Esophagus (tissue), 2 donors: ENCODE measurements at places on chromosomes 1 and 21. TPM values are rescaled to one million over a fixed set of nuclear protein-coding genes. Genes with fewer than 3 reads are reported as not detected.

Gene PALMD
- 35.9 TPM for polyA plus RNA-seq

Gene NMNAT2
- 0.12 TPM for polyA plus RNA-seq

Gene KCND3
- 1.6 TPM for polyA plus RNA-seq

Gene CASQ1
- 0.14 TPM for polyA plus RNA-seq

Gene FRRS1
- 5.2 TPM for polyA plus RNA-seq

Gene PPIAL4G
- 0.02 TPM for polyA plus RNA-seq

Gene HCRTR1
- not detected for polyA plus RNA-seq

Gene TENT5C
- 0.29 TPM for polyA plus RNA-seq

Gene GABPA
- 5.8 TPM for polyA plus RNA-seq

Gene SELL
- 0.22 TPM for polyA plus RNA-seq

Gene NPL
- 5.5 TPM for polyA plus RNA-seq

Gene ARMH1
- 0.71 TPM for polyA plus RNA-seq

Gene SERTAD4
- 3.0 TPM for polyA plus RNA-seq

Gene FYB2
- 0.24 TPM for polyA plus RNA-seq

Gene HJV
- not detected for polyA plus RNA-seq

Gene GCSAML
- polyA plus RNA-seq: 0.06 TPM

Gene PM20D1
- not detected for polyA plus RNA-seq

Gene SH2D1B
- polyA plus RNA-seq: 1.2 TPM

Gene C4BPA
- polyA plus RNA-seq: not detected

Gene PUM1
- polyA plus RNA-seq: 15.7 TPM

Gene NEXN
- 10.9 TPM for polyA plus RNA-seq

Gene ABCA4
- 0.04 TPM for polyA plus RNA-seq

Gene TNFRSF1B
- 1.8 TPM for polyA plus RNA-seq

Gene TRPM2
- 1.7 TPM for polyA plus RNA-seq

Gene ABCD3
- polyA plus RNA-seq: 12.6 TPM

Gene SHE
- polyA plus RNA-seq: 2.1 TPM
